ENCODE measurements at places on chromosomes 7 and 10. TPM values are rescaled to one million over a fixed set of nuclear protein-coding genes. Genes with fewer than 3 reads are reported as not detected.

The ADCYAP1R1 gene
- total RNA-seq = 65.4 TPM

The NEUROD6 gene
- 439 TPM for total RNA-seq

The CRHR2 gene
- total RNA-seq = 2.8 TPM

The VIPR2 gene
- 0.63 TPM for total RNA-seq

The PRLHR gene
- total RNA-seq = 3.8 TPM

The IFIT3 gene
- total RNA-seq = 2.8 TPM

The AKR1C4 gene
- total RNA-seq = not detected

The SRRM3 gene
- total RNA-seq = 16.9 TPM

The STRA8 gene
- not detected for total RNA-seq

The SPDYE9 gene
- total RNA-seq = not detected

The ENTPD1 gene
- total RNA-seq = 8.8 TPM

The PLPP4 gene
- total RNA-seq = 22.5 TPM

The GPRIN2 gene
- 36.6 TPM for total RNA-seq

The AMPH gene
- 36.9 TPM for total RNA-seq

The FOXI2 gene
- total RNA-seq = not detected

The GPR26 gene
- 2.8 TPM for total RNA-seq

The PCLO gene
- 138 TPM for total RNA-seq

The TMEM196 gene
- total RNA-seq = 12.8 TPM

The HOXA7 gene
- not detected for total RNA-seq

The NKX2-3 gene
- total RNA-seq = not detected

The PPP1R17 gene
- 5.0 TPM for total RNA-seq

The GTPBP10 gene
- total RNA-seq = 24.7 TPM

The PSD gene
- total RNA-seq = 124 TPM
